ENCODE measurements at places on chromosomes 7 and 10.

GRCh38 chr10:91296471-91296870 is 76.0 kb downstream of the PCGF5 start:
- no peak for DNase-seq

- no peak for DNase-seq
Measured at GRCh38 chr7:81094952-81095351, 176.1 kb upstream of the SEMA3C start.

GRCh38 chr7:61111-61510 is 131.3 kb upstream of the FAM20C start:
- DNase-seq, result no peak

GRCh38 chr7:40300146-40300670 is 165.4 kb downstream of the SUGCT start:
- no peak for DNase-seq

DNA sequence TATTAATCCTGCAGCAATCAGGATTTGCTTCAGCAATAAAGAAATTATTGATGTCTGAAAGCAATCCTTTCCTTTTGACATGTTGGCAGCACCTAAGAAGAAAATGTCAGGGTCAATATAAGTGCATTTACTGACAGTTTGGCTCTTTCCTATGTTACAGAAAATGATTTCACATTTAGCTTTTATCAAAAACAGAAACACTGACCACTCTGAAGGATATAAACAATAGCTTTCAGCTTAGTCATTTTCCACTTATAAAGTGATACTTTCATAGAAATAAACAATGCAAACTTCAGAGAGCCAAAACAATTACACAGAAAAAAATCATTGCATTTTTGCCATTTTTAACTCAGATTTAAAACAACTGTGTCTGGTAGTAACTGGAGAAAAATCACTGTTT is 325.6 kb upstream of the KAT6B start:
- peak; percentile 21 for DNase-seq

- no peak for DNase-seq
Measured at GRCh38 chr10:119501690-119502089, 40.8 kb downstream of the RGS10 start.

- DNase-seq, result no peak
Measured at GRCh38 chr7:595621-596010, 76.0 kb upstream of the PDGFA start.

Data from GM04503 (cell line).